ENCODE measurements at places on chromosomes 2 and 18.

DNA sequence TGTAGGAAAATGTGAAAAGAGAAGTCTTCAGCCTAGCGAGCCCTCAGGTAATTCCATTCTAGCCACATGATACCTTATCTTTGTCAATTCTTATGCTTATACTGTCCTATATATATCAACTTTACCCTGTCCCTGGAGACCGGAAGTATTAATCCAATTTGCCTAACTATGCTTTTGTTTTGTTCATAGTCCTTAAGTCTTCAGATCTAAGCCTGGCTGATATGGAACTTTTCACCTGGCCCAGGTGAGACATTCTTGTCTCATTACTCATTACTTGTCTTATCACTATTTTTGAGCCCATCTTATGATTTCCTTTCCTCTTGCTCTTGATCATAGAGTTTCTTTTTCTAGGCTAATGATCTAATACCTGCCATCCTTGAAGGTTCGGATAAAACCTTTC, 194.1 kb upstream of the FANCL start:
- DNase-seq = no peak

DNA sequence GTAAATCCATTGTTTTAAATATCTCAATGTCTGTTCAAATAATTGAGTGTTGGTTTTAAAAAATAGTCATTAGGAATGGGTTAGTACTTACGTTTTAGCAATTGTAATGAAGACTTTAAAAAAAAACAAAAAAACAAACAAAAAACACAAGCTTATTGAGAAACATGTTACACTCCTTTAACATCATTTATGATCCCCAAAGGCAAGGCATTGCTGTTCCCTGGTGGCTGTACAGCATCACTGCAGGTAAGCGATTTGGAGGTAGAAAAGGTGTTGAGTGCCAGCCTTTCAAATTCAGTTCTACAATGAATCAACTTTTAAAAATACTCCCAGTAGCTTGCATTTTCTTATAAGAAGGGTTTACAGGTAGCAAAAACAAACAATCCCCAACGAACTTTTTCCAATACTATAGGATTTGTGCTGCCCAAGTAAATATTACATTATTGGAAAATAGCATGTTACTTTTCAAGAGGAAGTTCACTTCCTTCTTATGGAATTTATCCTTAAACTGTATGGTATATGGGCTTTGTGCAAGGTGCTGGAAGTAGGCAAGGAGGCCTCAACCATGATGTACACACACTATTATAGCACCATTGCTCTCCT, 27.5 kb downstream of the CNRIP1 start:
- DNase-seq = no peak

GRCh38 chr18:59388817-59389216, 29.8 kb upstream of the LMAN1 start:
- DNase-seq = no peak

DNA sequence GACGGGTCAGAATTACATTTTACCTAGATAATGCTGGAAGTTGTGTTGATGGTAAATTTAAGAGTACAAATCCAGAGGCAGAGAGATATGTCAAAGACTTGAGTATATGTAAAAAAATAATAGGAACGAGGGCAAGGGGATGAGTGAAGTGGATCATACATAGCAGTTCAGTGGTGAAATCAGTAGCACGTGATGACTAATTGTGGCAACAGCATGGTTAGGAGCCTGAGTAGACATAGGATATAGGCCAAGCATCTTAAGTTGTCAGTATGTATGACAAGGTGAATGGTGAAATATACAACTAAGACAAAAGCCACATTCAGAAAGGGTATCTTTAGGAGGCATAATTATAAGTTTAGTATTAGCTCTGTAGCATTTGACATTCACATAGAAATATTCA, 826.5 kb upstream of the PIK3C3 start:
- DNase-seq = no peak

GRCh38 chr18:39998317-39998716, 1956.7 kb upstream of the PIK3C3 start:
- DNase-seq = no peak

GRCh38 chr2:111936881-111937280, 38.5 kb downstream of the MERTK start:
- DNase-seq = no peak

GRCh38 chr18:56294484-56295183, 343.8 kb downstream of the TXNL1 start:
- DNase-seq = no peak

DNA sequence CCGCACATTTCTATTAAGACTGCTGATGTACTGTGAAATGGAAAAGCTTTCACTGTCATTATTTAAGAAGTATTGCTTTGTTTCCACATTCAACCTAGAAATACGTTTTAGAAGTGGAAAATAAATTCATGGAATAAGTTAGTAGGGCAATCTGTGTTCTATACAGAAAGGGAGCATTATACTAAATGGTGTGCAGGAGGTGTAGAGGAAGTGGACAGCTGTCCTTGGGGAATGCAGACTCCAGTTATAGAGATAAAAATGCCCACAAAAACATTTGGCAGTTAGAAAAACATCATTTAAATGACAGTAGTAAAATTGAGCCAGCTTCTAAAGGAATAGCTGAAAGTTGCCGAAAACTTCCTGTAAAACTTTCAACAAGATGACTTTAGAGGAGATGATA, 46.8 kb downstream of the PIK3C3 start:
- DNase-seq = no peak

DNA sequence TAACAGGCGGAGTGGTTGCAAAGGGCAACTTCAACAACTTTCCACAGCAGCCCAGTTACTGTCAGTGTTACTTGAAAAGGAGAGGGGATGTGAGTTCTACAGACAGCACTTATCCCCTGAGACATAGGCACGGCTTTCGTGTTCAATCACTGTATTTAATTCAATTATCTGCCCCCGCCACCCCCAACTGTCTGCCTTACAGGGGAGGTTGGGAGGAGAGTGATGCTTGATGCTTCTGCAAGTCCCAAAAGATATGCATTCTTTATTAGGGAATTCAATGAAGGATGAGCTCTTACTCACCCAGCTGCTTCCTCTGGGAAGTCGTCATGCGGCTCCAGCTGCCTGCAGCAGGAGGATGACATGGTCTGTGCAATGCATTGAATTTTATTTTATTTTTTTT, 639.9 kb downstream of the DCC start:
- DNase-seq = no peak

GRCh38 chr2:185567196-185567595, 171.4 kb upstream of the FSIP2 start:
- no peak for DNase-seq

DNA sequence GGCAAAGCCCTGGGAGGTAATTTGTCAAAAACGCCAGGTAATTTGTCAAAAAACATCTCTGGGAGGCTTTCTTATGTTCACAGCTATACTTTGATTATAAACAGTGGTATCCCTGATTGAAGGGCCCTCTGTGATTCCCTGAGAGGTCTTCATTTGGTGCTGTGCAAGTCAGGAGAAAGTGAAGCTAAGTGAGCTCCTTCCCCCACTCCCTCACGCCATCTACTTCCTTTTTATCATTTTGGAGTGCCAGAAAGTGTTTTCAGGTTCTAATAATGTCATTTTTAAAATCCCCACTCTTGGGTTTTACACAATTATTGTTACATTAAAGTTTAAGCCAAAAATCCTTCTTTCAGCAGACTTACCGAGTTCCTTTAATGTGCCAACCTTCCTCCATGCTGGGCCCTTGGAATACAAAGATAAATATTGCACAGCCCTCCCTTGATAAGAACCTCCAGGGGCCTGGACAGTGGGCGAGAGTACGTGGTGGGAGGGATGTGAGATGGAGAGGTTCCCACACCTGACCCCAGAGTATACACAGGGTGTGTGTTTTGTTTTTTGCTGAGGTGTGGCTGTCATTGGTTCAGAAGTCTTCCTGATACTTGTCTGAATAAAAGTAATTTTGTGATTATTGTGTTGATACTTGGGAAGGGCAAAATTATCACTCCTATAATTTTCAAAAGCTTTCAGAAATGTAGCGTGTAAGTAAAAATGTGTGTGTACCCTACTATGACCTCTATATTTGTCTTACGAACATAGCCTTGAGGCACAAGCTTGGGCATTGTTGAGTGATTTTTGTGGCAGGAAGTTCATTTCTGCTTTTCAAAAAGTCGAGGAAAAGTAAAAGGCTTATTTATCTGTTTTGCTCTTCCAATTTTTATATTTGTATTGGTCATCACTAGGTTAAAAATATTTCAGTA, 8.2 kb downstream of the MAPRE2 start:
- DNase-seq = no peak

DNA sequence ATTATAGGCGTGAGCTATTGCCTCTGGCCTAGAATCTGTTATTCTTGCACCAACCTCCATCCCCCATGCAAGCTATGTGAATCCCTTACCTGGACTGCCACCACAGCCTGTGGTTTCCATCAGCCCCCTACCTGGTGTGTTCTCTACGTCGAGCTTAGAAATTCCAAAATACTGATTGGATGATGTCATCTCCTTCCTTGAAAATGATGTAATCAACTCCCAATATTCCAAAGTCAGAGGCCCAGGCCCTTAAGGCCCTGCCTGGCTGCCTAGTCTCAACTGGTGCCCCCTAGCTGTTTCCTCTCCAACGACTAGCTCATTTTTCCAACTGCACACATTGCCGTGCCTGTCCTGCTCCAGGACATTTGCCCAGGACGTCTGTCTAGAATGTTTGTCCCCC, 41.3 kb upstream of the GBX2 start:
- DNase-seq = no peak

- no peak for DNase-seq
Measured at GRCh38 chr2:239729151-239729550, 296.0 kb downstream of the NDUFA10 start.

DNA sequence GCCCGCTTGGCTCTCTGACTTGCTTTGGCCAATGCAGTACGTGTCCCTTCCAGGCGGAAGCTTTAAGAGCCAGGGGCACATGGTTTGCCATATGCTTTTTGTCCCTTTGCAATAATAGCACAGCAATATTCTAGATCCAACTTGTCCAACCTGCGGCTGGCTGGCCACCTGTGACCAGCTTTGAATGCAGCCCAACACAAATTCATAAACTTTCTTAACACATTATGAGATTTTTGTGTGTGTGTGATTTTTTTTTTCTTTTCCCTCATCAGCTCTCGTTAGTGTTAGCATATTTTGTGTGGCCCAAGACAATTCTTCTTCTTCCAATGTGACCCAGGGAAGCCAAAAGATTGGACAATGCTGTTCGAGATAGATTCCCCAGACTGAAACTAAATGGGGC, 119.3 kb upstream of the SIX3 start:
- DNase-seq = no peak

DNA sequence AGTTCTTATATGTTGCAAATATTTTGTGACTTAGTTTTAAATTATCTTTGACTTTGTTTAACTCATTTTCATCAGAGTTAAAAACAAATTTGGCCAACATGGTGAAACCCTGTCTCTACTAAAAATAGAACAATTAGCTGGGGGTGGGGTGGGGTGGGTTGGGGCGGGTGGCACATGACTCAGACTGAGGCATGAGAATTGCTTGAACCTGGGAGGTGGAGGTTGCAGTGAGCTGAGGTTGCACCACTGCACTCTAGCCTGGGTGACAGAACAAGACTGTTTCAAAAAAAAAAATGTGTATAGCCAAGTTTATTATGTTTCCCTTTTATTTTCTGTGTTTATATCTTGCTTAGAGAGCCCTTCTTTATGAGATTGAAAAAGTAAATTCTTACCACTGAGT, 14.2 kb upstream of the LIPG start:
- no peak for DNase-seq

- DNase-seq = no peak
Measured at GRCh38 chr2:26848336-26849055, 564 bp downstream of the DPYSL5 start.

- DNase-seq = no peak
Measured at GRCh38 chr2:197435598-197436420, 981 bp upstream of the SF3B1 start.

GRCh38 chr18:50607378-50607926, 47.6 kb downstream of the MAPK4 start:
- DNase-seq = no peak

DNA sequence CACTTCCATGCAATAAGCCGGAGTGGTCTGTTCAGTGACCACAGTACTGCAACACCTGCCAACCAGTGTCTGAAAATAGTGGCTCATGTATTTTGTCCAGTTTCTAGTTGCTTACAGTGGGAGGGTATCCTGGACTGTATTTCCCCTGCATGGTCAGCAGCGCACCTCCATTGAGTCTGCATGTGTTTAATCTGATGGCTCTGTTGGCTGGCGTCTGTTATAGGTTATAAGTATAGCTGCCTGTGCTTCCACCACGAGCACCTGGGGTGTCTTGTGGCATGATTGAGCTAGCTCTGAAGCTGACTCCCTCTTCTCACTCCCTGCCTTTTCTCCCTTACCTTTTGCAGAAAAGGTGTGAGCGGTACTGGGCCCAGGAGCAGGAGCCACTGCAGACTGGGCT, 12.9 kb downstream of the PTPN18 start:
- DNase-seq = no peak

GRCh38 chr2:150495993-150496627, 8.6 kb upstream of the RND3 start:
- DNase-seq = no peak

DNA sequence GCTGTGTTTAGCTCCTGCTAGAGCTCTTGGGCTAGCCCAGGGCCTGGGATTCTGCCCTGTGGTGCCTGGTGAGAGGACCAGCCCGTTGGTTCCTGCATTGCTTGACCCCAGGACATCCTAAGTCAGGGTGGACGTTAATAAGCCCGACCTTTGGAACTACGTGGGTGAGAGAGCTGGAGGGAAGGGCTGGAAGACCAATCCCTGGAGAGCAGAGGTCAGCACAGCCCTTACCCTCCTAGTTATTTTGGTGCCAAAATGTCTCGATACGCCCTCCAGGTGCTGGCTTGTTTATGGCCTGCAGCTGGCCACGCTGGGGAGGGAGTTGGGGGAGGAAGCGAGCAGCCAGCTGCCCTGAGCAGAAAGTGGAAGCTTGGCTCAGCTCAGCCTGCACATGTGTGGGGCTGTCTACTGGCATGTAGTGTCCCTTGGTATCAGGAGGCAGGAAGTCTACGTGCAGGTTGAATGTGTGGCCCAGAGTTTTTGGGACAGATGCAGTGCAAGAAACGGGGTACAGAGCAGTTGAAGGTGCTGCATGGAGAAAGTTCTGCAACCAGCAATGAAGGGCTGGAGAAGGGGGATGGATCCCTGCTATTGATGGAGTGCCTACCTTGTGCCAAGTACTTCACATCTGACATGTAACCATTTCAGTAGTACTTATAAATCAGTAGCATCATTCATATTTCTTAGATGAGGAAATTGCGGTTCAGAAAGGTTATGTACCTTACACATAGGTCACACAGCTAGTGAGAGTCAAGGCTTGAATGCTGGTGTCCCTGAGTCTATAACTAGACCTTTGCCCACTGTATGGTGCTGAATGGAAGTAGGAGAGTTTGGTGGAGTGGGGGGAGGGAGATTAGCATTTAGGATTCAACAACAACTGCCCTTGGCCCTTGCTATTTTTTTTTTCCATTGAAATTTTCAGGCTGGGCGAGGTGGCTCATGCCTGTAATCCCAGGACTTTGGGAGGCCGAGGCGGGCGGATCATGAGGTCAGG, 5.0 kb upstream of the DGKD start:
- DNase-seq = no peak

GRCh38 chr2:168096158-168096557, 151.2 kb downstream of the STK39 start:
- DNase-seq = no peak

DNA sequence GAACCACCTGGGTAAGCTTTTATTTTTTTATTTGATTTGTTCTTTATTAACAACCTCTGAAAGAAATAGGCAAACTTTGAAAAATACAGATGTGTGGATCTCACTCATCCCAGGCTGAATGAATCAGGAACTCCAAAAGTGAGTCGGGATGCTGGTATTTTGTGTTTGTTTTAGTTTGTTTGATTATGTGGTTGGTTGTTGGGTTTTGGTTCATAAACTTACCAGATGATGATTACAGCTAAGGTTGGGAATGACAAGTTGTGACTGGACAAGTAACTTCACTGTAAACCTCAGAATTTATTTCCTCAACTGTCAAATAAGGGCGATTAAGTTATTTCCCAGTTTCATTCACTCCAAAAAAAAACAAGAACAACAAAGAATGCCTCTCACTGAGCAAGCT, 80.5 kb upstream of the KIF5C start:
- DNase-seq = no peak
